ENCODE measurements at places on chromosomes 2 and 18.

DNA sequence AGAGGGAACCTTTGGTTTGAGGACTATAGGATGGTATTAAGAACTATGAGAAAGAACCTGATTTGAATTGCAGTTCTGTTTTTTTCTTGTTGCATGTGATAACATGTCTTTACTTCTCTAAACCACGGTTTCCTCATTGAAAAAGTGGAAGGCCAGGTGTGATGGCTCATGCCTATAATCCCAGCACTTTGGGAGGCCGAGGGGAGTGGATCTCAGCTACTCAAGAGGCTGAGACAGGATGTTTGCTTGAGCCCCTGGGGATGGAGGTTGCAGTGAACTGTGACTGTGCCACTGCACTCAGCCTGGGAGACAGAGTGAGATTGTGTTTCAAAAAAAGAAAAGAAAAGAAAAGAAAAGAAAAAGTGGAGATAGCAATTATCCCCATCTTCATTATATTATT, 32.3 kb downstream of the SCN9A start:
- DNase-seq: no peak

DNA sequence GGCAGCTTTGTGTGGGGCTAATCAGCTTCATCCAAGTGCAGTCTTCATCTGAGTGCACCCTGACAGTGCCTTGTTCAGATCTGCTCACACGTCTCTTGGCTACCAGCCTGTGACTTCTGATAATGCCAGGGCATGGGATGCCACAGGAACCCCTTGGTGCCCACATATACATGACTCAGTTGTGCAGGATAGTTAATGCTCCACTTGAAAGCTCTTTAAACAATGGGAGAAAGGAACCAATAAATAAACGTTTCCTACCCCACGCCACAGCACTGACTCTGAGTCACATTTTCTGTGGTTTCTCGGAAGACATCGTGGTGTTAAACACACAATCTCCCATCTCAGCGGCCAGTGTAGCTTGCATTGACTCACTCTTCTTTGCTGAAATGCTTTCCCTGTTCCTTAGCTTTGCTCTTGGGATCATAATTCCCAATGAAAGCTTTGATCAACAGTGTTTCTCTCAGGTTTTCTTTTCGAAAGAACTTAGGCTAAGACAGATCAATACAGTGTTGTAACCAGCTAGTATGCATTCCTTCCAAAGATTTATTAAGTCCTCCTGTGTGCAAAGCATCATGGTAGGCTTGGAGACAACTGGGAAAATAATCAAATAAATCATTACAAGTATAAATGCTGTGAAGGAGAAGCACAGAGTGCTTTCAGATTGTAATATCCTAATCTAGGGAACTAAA, 142.0 kb downstream of the COPS8 start:
- no peak for DNase-seq

DNA sequence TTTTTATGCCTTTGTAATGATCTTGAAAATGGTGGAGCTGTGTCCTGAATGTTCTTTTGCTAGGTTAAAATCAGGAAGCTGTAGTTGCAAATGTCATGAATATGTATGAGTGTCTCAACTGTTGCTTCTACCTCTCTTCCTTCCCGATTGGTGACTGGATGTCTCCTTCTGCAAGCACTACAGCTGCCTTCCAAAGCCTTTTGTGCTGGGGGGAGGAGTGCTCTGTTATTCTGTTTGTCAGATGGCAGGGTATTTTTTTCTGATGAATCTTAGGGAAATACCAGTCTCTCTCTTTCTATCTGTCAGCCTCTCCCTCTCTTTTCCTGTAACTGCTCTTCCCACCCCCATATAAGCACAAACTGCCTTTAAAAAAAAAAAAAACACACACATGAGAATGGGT, 1396.3 kb upstream of the CELF4 start:
- DNase-seq: no peak

- no peak for DNase-seq
These were observed 75.6 kb downstream of the MAPRE2 start for GRCh38 chr18:35116784-35117318.

DNA sequence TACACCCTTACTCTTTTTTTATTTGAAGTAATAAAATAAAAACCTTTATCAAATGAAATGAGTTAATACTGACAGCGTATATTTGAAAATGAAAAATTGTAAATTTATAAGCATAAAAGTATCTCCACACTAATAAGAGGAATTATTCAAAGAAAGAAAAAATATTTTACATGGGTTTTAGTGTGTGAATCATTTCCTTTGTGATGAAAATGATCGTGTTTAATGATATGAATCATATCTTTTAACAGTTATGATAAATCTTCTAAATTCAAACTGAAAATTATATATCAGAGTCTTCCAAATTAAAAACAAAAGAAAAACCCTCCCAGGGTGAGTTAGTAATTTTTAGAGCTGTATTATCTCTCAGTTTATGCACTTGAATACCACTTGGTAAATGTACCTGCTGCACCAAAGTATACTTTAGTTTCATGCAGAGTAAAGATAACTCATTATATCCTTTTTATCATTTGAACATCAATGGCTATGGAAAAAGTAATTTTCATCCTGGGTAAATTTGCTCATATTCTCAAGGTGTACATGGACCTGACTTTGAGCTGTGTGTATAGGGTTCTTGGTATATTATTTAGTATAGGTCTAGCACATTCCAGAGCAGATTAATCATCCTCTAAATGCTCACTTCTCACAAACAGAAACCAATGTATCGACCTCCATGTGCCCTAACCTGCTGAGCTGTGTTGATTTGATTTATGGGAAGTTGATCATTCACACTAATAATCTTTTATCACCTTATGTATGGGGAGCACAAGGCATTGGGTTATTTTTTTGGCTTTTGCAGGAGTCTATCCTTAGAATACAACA, 98.7 kb upstream of the VWC2L start:
- DNase-seq: no peak

- DNase-seq: no peak
These were observed 8.8 kb upstream of the SNTG2 start for GRCh38 chr2:941871-942270.

DNA sequence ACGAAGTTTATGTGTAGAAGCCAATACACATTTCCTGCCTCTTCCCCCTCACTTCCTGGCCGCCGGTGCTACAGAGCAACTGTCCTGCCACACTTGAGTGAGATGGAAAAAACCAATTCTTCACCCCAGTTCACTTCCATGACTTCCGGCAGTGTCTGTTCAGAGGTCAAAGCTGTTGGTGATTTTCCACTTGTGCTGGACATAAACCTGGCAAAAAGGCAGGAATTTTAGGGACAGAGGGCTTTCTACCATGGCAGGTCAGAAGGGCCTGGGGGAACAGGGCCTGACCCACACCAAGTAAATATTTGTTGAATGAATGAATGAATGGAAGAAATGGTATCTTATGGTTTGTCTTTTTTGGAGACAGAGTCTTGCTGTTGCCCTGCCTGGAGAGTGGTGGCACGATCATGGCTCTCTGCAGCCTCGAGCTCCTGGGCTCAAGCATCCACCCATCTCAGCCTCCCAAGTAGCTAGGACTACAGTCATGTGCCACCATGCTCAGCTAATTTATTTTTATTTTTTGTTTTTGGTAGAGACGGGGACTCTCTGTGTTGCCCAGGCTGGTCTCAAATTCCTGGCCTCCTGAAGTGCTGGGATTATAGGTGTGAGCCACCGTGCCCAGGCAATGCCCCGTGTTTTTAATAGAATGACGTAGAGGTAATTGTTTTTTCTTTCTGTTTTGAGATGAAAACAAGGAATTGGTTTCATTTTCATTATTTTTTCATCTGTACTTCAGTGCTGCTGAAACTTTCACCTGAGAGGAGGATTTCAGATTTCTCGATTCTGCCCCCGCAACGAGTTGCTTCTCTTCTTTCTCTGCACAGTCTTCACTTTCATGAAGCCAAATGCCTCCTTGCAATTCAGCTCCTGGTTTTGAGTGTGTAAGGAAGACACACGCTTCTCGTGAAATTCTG, 48.0 kb upstream of the LPIN2 start:
- no peak for DNase-seq

- no peak for DNase-seq
These were observed 40.2 kb downstream of the ALK start for GRCh38 chr2:29881089-29881730.

GRCh38 chr2:85145116-85145820, 12.1 kb downstream of the TCF7L1 start:
- DNase-seq: no peak

DNA sequence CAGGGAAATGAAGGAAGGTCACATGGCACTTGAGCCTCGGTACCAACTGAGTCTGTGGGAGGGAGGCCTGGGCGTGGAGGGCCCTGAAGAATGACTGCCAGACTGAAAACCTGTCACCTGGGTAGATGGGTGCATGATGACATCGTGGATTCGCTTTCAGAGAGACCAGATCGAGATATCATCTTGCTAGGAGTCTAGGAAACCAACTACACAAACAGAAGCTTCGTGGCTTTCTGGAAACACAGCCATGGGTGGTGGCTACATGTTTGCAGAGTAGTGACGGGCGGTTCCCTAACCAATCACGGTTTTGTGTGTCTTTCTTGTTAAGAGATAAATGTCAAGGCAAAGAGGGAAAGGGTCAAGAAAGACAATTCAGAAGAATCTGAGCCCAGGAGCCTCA, 155.0 kb downstream of the EIPR1 start:
- DNase-seq: no peak

GRCh38 chr2:83595121-83595690, 863.9 kb downstream of the SUCLG1 start:
- DNase-seq: no peak

GRCh38 chr2:26507088-26507487, 29.2 kb upstream of the OTOF start:
- DNase-seq: no peak

GRCh38 chr2:233929352-233930022, 12.3 kb downstream of the TRPM8 start:
- no peak for DNase-seq

- no peak for DNase-seq
These were observed 119.1 kb upstream of the PELI1 start for GRCh38 chr2:64263315-64263714.

DNA sequence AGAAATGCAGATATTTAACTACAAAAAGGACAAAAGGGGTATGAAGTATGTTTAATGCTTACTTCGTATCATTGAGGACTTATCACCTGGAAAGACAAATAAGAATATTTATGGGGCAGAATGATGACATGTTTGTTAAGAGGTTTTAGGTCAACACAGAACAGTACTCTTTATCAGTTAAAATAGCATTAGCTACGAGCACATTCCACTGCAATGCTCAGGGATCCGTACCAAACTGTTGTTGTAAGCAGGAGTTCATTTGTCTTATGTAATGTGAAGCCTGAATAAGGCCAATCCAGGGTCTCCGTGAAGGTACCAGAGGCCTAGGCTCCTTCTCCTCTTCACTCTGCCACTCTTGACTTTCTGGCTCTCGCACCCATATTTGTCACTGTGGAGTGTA, 465.7 kb upstream of the NRP2 start:
- no peak for DNase-seq

GRCh38 chr2:234164493-234165413, 114.3 kb downstream of the SPP2 start:
- DNase-seq: no peak

GRCh38 chr18:79227621-79228020, 158.4 kb downstream of the ATP9B start:
- DNase-seq: no peak

- no peak for DNase-seq
These were observed 142.6 kb upstream of the CYP1B1 start for GRCh38 chr2:38218591-38218991.

DNA sequence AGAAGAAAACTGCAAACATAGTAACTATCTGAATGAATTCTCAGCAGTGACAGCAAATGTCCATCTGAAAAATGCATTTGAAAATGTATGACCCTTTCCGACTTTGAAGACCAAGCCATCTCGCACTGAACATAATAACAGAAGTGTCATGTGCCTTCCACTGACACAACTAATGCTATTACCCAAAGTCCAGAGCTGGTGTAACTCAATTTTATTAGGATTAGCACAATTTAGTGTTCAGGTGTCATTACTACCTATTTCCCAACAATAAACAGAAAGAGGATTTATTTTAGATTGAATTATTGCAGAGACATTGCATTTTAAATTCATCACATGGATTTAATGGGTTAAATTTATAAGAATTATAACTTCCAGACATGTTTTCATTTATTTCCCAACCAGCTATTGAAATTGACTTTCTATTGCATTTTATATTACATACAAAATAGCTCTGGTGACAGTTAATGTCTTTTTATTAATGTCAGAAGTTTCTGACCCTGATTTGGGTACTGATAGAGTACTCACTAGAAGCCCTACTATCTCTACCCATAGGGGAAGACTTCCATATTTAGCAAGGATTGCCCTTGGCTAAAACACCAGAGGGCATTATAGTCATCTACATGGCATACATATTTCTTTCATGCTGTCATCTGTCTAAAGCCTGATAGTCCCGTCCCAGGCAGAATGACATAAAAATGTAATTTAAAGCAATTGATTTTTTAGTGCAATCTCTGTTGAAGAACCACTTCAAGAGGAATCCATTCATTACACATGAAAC, 7.0 kb upstream of the STK39 start:
- DNase-seq: no peak

GRCh38 chr2:19993731-19994130, 3.8 kb upstream of the WDR35 start:
- DNase-seq: no peak

DNA sequence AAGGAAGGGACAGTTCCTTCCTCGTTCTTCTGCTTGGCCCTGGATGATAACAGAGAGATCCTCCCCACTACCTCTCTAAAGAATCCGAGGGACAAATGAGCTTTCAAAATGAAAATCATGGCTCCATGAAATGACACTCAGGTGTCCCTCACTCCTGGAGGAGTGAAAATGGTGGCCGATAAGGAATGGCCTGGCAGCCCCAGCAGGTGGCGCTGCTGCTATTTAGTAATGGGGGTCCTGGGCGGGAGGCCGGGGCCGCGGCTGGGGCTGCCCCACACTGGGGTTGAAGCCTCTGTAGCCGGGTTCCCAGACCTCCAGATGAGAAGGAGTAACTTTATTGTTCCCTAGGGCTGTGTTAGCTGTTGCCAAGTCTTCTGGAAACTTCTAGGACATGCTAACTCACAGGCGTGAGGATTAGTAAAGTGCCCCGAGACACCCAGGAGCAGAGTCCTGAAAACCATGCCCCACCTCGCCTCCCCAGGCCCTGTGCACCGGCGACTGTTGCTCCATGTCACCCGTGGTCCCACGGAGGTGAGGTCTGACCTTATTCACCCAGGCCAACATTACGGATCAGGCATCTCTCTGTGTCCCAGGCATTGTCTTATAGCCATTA, 138.0 kb downstream of the CTIF start:
- peak; percentile 3 for DNase-seq

GRCh38 chr2:233247744-233248143, 3.7 kb upstream of the ATG16L1 start:
- no peak for DNase-seq

GRCh38 chr2:199606193-199606780, 148.5 kb upstream of the SATB2 start:
- no peak for DNase-seq

GRCh38 chr2:55616551-55617174, 759 bp downstream of the PPP4R3B start:
- DNase-seq: peak; percentile 59
